Activated T-helper 2 cell treated with anti-CD3 and anti-CD28 coated beads, Interferon-gamma antibody, Interleukin-2, Interleukin-4, amounts not matched to agents 10 μg/mL and 5 μg/mL and 100 μg/mL, durations not matched to agents 14 hours and 24 hours and 36 hours (primary cell): ENCODE measurements at places on chromosomes 4 and X. TPM values are rescaled to one million over a fixed set of nuclear protein-coding genes. Genes with fewer than 3 reads are reported as not detected.

DNA sequence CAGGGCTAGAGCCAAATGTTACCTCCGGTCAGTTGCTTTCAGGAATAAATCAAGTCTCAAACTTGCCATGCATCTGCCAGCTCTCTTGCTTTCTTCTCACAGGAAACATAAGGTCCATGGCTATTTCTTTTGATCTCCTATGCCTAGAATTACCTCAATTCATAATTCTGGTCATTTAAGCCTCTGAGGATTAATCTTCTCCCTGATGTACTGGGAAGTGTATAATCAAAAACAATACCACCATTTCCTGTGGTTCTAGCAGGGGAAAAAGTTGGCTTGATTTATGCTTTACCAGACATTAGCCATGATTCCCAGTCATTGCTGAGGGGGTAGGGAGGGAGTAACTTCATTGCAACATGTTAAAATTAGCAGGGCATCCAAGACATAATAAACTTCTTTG is 268.7 kb upstream of the EMCN start:
- no peak for DNase-seq

OCRL gene
- 3.7 TPM in 2 replicates for total RNA-seq

OTUD6A gene
- not detected in 2 replicates for total RNA-seq

DNA sequence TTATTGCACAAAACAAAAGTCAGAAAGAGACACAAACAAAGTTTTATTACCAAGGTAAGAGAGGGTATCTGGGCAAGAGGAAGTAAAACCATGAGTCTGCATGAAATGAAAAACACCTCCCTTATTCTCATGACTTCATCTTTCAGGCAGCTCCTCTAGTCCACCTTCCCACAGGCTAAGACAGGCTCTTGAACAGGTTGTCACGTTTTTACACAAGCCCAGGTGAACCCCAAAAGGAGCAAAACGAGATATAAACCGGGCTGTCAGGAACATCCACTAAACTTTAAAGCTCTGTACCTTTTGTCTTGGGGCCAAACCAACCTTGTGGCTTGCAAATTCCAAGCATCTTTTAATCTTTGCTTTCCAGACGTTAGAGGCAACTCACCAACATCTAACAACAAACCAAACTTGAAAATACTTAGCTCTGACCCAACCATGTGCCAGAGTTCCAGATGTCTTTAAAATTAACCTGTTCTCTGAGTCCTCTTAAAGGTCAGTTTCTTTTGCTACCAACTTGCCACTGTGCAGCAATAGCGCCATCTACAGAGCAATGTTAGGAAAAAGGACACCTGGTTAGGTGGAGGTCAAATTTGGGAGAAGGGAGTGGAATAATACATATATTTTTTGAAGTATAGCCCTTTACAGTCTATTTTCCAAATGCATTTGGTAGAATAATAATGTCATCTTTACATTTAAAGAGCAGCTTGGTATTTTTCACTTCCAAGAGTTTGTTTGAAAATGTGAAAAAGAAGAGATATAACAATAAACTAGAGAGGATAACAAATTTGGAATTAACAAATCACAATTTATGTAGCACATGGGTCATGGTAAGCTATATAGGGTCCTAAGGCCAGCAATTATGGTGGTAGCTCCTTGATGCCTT is 73.1 kb downstream of the QRFPR start:
- peak; percentile 31 for DNase-seq

DNA sequence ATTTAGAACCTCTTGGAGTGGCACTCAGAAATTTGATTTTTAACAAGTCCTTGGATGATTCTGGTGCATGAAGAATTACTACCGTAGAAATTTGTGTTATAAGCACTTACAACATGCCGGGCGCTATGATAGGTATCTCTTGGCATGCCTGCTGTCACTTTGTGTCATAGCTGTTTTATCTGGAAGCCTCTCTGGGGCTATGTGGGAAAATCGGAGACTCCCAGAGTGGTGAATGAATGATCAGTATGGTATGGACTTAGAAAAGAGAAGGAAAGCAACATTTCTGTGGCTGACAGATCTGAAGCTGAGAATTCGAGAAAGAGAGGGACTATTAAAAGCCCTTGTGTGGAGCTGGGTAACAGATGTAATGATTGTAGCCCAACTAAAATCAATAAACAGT is 177.4 kb upstream of the MAMLD1 start:
- no peak for DNase-seq

- no peak for DNase-seq
Measured at GRCh38 chrX:153831429-153832150, 1.2 kb upstream of the PDZD4 start.
